ENCODE measurements at places on chromosomes 7 and 10.

DNA sequence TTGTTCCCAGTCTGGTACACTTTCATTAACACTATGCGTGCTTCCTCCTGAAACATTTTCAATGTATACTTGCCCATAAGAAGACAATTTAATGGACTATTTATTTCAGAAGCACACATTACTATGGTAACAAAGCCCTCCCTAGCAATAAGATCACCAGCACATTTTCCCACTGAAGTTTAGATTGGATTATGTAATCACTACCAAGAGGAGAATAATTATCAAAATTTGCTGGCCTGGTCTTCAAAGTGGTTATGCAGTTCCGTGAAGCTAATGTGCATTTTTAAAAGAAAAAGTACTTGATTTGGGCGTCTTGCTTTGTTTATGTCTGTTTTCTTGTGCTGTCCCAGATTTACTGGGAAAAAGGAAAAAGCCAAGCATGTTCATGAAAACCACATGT is 61.9 kb downstream of the AP3M1 start:
- no peak for DNase-seq

DNA sequence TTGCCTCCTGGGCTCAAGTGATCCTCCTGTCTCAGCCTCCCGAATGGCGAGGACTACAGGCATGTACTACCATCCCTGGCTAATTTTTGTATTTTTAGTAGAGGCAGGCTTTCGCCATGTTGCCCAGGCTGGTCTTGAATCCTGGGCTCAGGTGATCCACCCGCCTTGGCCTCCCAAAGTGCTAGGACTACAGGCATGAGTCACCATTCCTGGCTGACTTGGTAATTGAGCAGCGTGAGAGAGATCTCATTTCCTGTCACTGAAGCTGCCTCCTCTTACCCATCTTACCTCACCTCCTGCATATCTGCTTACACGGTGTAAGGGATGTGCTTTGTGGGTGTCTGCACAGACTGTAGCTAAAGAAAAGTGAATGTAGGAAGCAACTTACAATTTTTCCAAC is 9.7 kb downstream of the IFIT3 start:
- DNase-seq: no peak

GRCh38 chr7:33901847-33902246 is 3.5 kb upstream of the BMPER start:
- no peak for DNase-seq

GRCh38 chr7:80154656-80155333 is 20.2 kb downstream of the GNAI1 start:
- DNase-seq: no peak

- no peak for DNase-seq
These were observed 337.8 kb downstream of the ADARB2 start for GRCh38 chr10:1399431-1400100.

DNA sequence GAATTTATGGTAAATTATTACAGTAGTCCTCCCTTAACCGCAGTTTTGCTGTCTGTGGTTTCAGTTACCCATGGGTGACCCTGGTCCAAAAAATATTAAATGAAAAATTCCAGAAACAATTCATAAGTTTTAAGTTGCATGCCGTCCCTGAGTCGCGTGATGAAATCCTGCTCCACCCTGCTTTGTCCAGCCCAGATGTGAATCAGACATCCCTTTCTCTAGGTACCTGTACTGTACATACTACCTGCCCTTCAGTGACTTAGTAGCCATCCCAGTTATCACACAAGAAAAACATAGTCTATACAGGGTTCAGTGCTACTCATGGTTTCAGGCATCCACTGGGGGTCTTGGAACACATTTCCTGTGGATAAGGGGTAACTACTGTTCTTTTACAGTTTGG is 20.5 kb upstream of the RHEB start:
- no peak for DNase-seq

DNA sequence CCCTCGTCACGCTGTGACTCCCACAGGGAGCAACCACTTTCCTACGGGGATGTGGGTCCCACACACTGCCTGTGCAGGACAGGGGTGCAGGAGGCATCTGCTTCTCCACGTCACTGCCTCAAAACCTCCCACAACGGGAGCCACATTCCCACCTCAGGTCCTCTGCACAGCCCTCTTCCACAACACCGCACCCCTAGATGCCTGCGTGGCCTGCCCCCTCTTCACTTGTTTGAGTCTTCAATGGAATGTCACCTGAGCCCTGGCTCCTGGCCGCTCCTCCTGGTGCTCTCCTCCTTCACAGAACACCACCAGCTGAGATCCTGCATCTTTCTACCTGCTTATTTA is 73.6 kb downstream of the MAD1L1 start:
- no peak for DNase-seq

GRCh38 chr7:11716185-11716584 is 115.8 kb downstream of the THSD7A start:
- no peak for DNase-seq

DNA sequence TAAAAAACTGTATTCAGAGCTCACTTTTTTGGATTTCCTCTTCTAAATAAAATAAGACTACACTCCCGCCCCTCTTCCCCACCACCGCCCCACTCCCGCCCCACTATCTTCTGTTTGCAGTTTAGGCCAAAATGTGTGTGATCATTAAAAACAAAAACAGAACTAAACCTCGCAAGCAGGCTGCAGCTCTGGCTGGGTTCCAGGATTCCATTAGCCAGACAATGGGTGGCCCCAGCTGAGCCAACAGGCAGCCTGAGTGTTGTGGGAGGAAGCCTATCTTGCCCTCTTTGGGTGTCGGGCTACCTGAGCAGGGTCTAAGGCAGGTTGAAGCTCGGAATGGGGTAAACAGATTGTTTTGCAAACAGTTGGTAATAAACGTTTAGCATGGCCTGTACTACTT is 41.7 kb downstream of the ARL4A start:
- DNase-seq: no peak

GRCh38 chr7:1364068-1364905 is 95.0 kb downstream of the MICALL2 start:
- no peak for DNase-seq

- no peak for DNase-seq
These were observed 84.3 kb upstream of the SORCS3 start for GRCh38 chr10:104556831-104557230.

DNA sequence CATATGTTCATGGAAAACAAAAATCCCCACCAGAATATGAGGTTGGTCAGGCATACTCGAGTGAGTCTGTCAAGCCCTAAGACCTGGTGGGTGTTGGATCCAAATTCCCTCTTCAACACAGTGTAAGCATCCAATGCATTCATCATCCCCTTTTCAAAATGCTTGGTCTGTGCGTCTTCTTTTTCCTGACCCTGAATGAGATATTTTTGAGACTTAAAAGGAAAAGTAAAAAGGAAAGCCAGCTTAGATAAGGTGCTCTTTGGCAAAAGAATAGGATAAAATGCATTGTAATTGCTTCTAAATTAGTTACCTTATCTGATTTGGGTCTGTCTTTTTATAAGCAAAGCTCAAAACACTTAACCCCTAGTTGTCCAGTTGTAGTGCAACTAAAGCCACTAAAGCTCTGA is 331.5 kb downstream of the PTEN start:
- DNase-seq: no peak

DNA sequence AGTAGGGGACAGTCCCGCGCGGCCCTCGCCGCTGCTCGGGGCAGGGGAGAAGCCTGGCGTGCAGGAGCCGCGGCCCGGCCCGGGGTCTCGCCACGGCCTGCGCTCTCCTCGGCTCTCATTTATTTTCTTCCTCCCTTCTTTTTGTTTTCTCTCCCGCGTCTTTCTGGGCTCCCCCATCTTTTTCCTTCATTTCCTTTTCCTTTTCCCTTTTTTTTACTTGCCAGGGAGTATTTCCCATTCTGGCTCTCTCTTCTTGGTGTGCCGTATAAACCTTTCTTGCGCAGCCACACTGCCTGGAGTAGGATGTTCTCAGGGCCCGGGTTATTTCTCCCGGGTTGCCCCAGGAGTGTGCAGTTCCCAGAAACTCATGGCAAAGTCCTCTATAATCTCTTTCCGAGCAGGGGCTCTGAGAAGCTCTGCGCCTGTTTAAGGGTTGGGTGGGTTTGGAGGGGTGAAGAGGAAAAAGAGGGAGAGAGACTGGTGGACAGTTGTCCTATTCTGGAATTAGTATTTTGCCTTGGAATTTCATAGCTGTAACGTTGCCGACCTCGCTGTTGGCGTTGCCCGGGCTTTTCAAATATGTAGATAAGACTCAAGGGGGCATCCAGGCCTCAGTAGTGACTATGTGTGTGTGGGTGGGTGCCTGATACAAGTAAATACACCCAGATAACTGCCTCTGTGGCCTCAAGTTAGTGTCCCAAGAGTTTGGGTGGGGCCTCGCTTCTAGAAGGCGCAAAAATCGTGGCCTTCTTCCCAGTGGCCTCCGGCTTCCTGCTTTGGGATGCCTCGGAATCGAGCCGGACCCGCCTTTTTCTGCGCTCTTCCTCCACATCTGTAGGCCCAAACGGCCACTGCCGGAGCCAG is 4.3 kb upstream of the ZNF503 start:
- DNase-seq: no peak

- no peak for DNase-seq
These were observed 12.9 kb upstream of the WASL start for GRCh38 chr7:123761729-123762128.

GRCh38 chr10:6563075-6563474 is 17.0 kb downstream of the PRKCQ start:
- peak; percentile 27 for DNase-seq

GRCh38 chr10:133231946-133232574 is 2.0 kb downstream of the UTF1 start:
- DNase-seq: no peak

- DNase-seq: no peak
These were observed 19.9 kb upstream of the PTPRN2 start for GRCh38 chr7:158607563-158607962.

GRCh38 chr7:42991913-42992591 is 59.9 kb downstream of the MRPL32 start:
- no peak for DNase-seq

DNA sequence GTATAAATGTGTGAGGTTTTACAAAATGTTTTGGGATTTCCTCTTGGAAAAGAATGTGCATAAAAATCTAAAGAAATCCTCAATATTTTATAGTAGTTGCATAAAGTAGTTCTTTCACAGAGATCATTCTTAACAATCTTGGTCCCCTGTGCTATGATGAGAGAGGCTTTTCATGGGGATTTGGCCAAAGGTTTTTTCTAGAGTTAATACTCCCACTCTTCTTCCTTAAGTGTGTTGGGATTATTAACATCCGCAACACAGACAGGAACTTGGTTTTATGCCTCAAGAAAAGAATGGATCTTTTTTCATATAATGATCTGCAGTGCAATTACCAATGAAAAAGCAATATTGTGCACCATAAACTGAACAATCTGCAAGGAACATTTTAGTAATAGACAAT is 71.5 kb downstream of the AGMO start:
- DNase-seq: no peak

DNA sequence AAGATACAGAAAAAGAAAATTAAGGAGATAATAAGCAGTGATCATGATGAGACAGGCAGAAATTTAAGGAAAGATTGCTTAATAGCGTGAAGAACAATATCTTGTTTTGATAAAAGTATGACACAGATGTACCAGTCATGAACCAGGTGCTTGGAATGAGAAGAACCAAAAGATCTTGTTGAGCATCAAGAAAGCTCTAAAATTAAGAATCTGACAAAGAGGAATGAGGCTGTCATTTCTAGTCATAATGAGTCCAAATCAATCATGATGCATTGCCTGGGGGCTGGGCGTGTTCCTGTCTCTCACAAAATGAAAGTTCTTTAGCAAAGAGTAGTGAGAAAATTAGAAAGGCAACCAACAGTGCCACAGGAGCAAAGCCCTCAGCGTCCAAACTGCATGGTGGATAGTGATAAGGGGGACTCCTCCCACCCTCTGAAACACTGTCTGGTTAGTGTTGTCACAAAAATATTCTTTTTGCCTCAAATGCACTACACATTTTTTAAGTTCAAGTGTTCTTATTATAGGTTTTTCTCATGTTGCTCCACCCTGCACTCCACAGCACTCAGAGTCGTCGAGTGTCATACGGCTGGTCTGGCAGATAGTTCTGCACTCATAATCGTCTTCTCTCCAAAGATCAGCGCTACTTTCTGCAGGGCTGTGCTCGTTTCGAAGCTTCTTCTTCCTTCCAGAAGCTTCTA is 439.6 kb downstream of the TNS3 start:
- no peak for DNase-seq

- DNase-seq: no peak
These were observed 223.7 kb downstream of the MTERF1 start for GRCh38 chr7:91656541-91657482.

DNA sequence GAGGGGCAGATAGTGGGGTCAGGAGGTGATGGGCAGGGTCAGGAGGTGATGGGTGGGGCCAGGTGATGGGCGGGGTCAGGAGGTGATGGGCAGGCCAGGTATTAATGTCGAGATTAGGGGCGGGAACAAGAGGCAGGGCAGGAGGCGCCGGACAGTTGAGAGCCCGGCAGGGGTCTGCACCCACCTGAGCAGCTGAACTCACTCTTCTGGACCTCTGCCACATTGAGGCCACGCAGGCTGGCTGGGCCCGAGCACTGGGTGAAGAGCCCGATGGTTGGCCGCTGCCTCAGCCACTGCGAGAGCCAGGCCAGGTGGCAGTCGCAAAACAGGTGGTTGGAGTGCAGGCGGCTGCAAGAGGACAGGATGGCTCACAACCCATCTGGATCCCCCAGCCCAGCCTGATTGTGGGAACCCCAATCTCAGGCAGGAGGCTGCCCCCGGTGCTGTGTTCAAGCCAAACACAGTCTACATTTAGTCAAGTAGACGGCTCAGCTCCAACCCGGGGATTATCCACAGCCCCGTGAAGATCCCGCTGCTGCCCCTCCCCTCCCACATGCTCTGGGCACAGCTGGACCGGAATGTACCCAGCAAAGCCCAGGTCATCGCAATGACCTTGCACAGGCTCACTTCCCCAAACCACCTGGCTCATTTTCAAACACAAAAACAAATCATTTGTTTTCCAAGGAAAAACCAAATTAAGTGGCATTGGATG is 122.3 kb downstream of the SLIT1 start:
- DNase-seq: no peak

GRCh38 chr10:50937230-50937907 is 51.9 kb upstream of the A1CF start:
- DNase-seq: no peak

- DNase-seq: no peak
These were observed 227.8 kb upstream of the PITRM1 start for GRCh38 chr10:3400348-3400747.

GRCh38 chr10:71278691-71279588 is 40.1 kb upstream of the SLC29A3 start:
- DNase-seq: no peak

GRCh38 chr10:117137031-117137910 is 799 bp downstream of the VAX1 start:
- no peak for DNase-seq

- no peak for DNase-seq
These were observed at the start of gene NEUROD6 for GRCh38 chr7:31340603-31341002. TSS of gene NEUROD6 (minus strand) at chr7:31340726. CDS start at chr7:31339268, 1,458 bp downstream.

DNA sequence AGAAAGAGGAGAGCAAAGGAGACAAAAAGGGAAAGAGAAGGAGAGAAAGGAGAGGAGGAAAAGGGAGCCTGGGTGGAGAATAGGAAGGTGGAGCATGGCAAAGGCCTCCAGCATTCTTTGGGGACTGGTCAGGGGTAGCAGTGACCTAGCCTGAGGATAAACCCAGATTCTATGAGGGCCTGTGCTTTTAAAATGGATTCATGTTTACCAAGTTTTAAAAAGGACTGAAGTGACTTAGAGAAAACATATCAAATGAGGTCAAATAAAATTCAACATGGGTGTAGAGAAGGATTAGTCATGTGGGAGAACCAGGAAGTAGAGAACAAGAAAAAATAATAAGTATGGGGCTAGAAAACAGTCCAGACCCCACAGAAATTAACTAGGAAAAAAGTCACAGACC is 20.7 kb downstream of the CREB3L2 start:
- DNase-seq: no peak

- no peak for DNase-seq
These were observed 61.2 kb upstream of the INPP5A start for GRCh38 chr10:132476146-132477065.

All from activated naive CD8-positive, alpha-beta T cell treated with anti-CD3 and anti-CD28 coated beads, Interleukin-2, amount 50 U/mL, for 16 hours (primary cell).